ENCODE measurements at places on chromosomes 7 and 10. TPM values are rescaled to one million over a fixed set of nuclear protein-coding genes. Genes with fewer than 3 reads are reported as not detected.

The PLPP4 gene
- polyA plus RNA-seq = 1.2 TPM

The SLC13A1 gene
- not detected for polyA plus RNA-seq

The OR2A7 gene
- polyA plus RNA-seq = not detected

The AGAP4 gene
- polyA plus RNA-seq = 8.2 TPM

The NPFFR1 gene
- polyA plus RNA-seq = 0.13 TPM

The SPDYE3 gene
- polyA plus RNA-seq = 1.0 TPM

The SFRP4 gene
- polyA plus RNA-seq = 0.36 TPM

The EBF3 gene
- 12.1 TPM for polyA plus RNA-seq

The DENND2A gene
- polyA plus RNA-seq = 0.99 TPM

The MRLN gene
- polyA plus RNA-seq = 5.6 TPM

The CDH23 gene
- polyA plus RNA-seq = 7.6 TPM

The EEPD1 gene
- polyA plus RNA-seq = 21.1 TPM

The ZNF467 gene
- polyA plus RNA-seq = not detected

The BBS9 gene
- polyA plus RNA-seq = 9.2 TPM

The PRSS37 gene
- 1.6 TPM for polyA plus RNA-seq

The HABP2 gene
- polyA plus RNA-seq = not detected

The ZNF365 gene
- polyA plus RNA-seq = 21.0 TPM

The C10orf67 gene
- not detected for polyA plus RNA-seq

The INHBA gene
- 0.42 TPM for polyA plus RNA-seq

The RFC2 gene
- polyA plus RNA-seq = 6.8 TPM
